ENCODE measurements at places on chromosomes 6 and 20. TPM values are rescaled to one million over a fixed set of nuclear protein-coding genes. Genes with fewer than 3 reads are reported as not detected.

TREM1 gene
- polyA plus RNA-seq, result 0.66 TPM

- DNase-seq, result no peak
These were observed 19.1 kb downstream of the ANKS1A start for GRCh38 chr6:34908194-34908593.

GRCh38 chr20:753897-754635, 14.2 kb downstream of the SLC52A3 start:
- DNase-seq, result no peak

DNA sequence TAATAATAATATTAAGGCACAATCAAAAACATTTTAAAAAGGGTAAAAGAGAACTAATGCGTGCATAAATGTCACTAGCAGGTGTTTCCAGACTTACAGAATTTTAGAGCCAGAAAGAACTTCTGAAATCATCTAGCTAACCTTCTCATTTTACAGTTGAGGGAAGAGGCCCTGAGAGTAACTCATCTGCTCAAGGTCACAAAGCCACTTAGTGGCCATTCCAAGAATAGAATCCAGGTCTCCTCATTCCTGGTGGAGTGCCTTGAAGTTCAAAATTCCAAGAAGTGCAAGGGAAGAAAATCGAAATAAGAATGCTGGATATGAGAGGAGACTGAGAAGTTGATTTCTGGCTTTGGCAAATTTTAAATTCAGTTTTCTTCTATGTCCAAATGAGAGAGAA, 3.2 kb upstream of the KIAA0408 start:
- DNase-seq, result no peak

Data from urinary bladder (tissue), 4 donors.